ENCODE measurements at places on chromosomes 16 and 17. TPM values are rescaled to one million over a fixed set of nuclear protein-coding genes. Genes with fewer than 3 reads are reported as not detected.

ABI3 gene
- 3.2 TPM for polyA plus RNA-seq

TEKT1 gene
- 0.29 TPM for polyA plus RNA-seq

C16orf86 gene
- polyA plus RNA-seq: 6.6 TPM

C17orf100 gene
- 12.3 TPM for polyA plus RNA-seq

TMC8 gene
- polyA plus RNA-seq: 0.92 TPM

CES5A gene
- not detected for polyA plus RNA-seq

ZNF624 gene
- 0.85 TPM for polyA plus RNA-seq

NME2 gene
- polyA plus RNA-seq: 238 TPM

ASPHD1 gene
- polyA plus RNA-seq: 115 TPM

CISD3 gene
- 38.7 TPM for polyA plus RNA-seq

TAF1C gene
- 18.5 TPM for polyA plus RNA-seq

HBA1 gene
- polyA plus RNA-seq: 289 TPM

FAM171A2 gene
- 62.5 TPM for polyA plus RNA-seq

C1QL1 gene
- polyA plus RNA-seq: 47.6 TPM

HOXB2 gene
- polyA plus RNA-seq: 168 TPM

CSH1 gene
- not detected for polyA plus RNA-seq

TBC1D3E gene
- polyA plus RNA-seq: not detected

CYTH1 gene
- polyA plus RNA-seq: 33.6 TPM

LRRC36 gene
- 5.2 TPM for polyA plus RNA-seq

CDH15 gene
- polyA plus RNA-seq: not detected

TPSD1 gene
- not detected for polyA plus RNA-seq

KSR1 gene
- 12.5 TPM for polyA plus RNA-seq

DNAI2 gene
- polyA plus RNA-seq: 0.56 TPM

NOTUM gene
- polyA plus RNA-seq: 1.0 TPM

KCNJ2 gene
- 1.2 TPM for polyA plus RNA-seq

KRTAP4-9 gene
- not detected for polyA plus RNA-seq

KRTAP9-8 gene
- polyA plus RNA-seq: not detected

PNMT gene
- polyA plus RNA-seq: 2.9 TPM

PPP1R1B gene
- 154 TPM for polyA plus RNA-seq

OR4D1 gene
- not detected for polyA plus RNA-seq

TMEM94 gene
- polyA plus RNA-seq: 156 TPM

TCF25 gene
- polyA plus RNA-seq: 137 TPM

MPP2 gene
- 27.6 TPM for polyA plus RNA-seq

CUEDC1 gene
- 97.8 TPM for polyA plus RNA-seq

QRICH2 gene
- polyA plus RNA-seq: 1.3 TPM

OR1A1 gene
- not detected for polyA plus RNA-seq

RSKR gene
- polyA plus RNA-seq: 2.7 TPM

WRAP53 gene
- polyA plus RNA-seq: 42.0 TPM

ZP2 gene
- polyA plus RNA-seq: not detected

CRYBA1 gene
- polyA plus RNA-seq: not detected

Measured in brain (organoid and tissue), 16 donors.